ENCODE measurements at places on chromosomes 12 and 14.

DNA sequence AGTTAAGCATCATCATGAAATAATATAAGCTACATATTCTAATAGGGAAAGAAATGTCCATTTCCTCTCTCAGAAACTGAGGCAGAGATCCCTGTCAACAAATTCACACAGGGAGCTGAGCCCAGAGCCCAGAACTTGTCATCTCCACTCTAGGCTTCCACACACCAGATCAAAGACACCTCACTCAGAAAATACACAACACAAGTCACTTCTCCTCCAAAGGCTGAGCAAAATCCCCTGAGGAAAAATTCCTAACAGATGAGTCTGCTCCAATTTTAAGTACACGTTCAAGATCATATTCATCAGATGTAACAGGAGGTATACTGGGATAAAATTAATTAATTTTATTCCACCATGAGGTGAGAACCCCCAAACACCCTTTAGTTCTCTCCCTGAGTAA, 227.3 kb downstream of the DPF3 start:
- no peak for DNase-seq

GRCh38 chr14:39015360-39015961, 87.6 kb downstream of the SEC23A start:
- peak; percentile 12 for DNase-seq

GRCh38 chr14:69346710-69347109, 51.4 kb downstream of the ERH start:
- no peak for DNase-seq

GRCh38 chr14:99042381-99043266, 229.4 kb downstream of the BCL11B start:
- no peak for DNase-seq

- DNase-seq: no peak
Measured at GRCh38 chr14:84591827-84592445, 938.0 kb upstream of the FLRT2 start.

- DNase-seq: no peak
Measured at GRCh38 chr12:26939192-26939832, 1.0 kb downstream of the FGFR1OP2 start.

- DNase-seq: no peak
Measured at GRCh38 chr14:87847216-87847755, 145.7 kb downstream of the GALC start.

- no peak for DNase-seq
Measured at GRCh38 chr14:49240383-49240782, 345.8 kb downstream of the RPS29 start.

GRCh38 chr12:116606397-116606796, 47.2 kb downstream of the MAP1LC3B2 start:
- no peak for DNase-seq

GRCh38 chr14:29085546-29085945, 319.0 kb downstream of the FOXG1 start:
- DNase-seq: no peak

GRCh38 chr14:77154421-77154820, 12.8 kb upstream of the ZDHHC22 start:
- DNase-seq: no peak

- DNase-seq: no peak
Measured at GRCh38 chr12:3222979-3223378, 145.8 kb downstream of the TSPAN9 start.

- no peak for DNase-seq
Measured at GRCh38 chr14:23457587-23458445, 11.7 kb upstream of the NGDN start.

DNA sequence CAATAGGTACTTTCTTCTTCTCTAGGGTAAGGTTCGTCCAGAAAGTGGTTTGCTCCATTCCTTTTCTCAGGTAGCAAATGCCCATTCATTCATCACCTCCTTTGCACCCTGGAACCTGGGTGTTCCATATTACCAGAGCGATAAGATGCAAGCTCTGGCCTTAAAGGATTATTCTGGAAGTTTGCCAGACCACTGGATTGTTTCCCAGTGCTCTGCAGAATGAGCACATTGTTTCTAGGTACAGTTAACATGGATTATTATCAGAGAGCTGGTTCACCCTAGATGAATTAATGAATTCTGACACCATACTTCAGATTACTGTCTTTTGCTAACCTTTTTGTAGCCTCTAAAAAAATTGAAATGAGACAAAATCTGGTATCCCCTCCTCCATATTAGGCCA, 170.9 kb upstream of the BMP4 start:
- no peak for DNase-seq

- DNase-seq: no peak
Measured at GRCh38 chr14:44741431-44741830, 220.3 kb downstream of the KLHL28 start.

GRCh38 chr12:124675881-124676713, 108.7 kb upstream of the NCOR2 start:
- no peak for DNase-seq

- DNase-seq: no peak
Measured at GRCh38 chr12:49980501-49981349, 8.0 kb downstream of the AQP6 start.

- no peak for DNase-seq
Measured at GRCh38 chr12:121579190-121579791, 1.5 kb downstream of the KDM2B start.

DNA sequence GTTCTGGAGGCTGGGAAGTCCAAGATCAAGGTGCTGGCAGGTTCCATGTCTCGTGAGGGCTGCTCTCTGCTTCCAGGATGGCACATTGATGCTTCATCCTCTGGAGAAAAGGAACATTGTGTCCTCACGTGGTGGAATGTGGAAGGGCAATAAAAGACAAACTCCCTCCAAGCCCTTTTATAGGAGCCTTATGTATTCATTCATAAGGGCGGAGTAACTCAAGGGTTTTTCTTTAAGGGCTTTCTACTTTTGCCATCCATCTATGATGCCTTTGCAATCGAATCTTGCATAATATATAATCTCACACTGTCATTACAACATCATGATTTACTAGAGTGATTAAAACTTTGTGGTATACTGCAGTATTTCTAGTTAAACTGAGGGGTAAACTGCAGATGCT, 132.7 kb upstream of the DDHD1 start:
- no peak for DNase-seq

DNA sequence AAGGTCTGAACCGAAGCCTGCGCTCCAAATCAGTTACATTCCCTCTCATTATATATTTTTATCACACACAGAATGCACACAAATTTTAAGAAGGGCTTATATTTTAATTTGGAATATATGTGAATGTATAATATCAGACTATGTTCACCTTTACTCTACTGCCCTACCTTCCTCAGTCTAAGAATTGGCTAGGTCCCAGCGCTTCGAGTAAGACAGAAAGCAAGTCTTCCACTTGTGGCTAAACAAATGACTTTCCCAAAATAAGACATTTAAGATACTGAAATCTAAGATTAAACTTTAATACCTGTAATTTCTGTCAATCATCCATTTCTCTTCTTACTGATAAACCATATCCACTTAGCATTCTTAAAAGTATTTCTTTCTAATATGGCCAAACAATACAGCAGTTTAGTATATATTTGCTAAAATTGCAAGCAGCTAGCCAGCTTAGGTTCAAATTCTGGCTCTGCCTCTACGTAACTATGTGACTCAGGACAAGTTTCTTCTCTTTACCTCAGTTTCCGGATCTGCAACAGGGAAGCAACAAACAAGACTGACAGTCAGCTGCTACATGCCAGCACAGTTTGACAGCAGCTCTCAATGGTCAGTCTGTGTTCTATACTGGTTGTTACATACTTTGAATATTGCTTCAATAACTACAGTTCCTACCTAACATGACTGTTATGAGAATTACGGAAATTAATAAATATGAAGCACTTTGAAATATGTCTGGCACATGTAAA, 2.0 kb downstream of the INTS13 start:
- DNase-seq: no peak

GRCh38 chr12:121364683-121365121, 12.5 kb upstream of the ANAPC5 start:
- no peak for DNase-seq

DNA sequence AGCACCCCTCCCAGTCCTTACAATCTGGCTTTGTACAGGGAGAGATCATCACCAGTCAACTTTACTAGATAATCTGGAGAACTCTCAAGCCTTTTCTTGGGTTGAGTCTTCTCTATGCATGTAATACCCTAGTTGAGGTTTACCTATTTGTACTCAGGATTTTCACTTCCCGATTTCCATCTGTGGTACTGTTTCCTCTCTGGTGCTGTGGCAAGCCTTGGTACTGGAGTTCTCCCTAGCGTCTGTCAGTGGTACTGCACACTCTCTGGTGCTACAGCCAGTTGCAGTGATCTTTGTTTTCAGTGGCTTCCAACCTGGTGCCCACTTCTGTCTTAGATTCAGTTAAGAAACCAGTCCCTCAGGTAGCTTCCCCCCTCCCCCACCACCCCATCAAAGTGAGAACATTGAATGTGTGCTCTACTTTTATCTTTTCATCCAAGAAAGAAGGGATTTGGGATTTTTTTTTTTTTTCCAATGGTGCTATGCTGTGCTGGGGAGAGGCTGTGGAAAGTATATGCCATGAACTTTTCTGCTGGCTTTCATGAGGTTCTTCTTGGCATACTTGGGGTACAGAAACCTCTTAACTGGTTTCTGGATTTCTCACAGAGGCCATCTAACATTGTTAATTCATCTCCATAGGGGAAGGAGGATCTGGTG, 69.4 kb upstream of the EVL start:
- DNase-seq: no peak

DNA sequence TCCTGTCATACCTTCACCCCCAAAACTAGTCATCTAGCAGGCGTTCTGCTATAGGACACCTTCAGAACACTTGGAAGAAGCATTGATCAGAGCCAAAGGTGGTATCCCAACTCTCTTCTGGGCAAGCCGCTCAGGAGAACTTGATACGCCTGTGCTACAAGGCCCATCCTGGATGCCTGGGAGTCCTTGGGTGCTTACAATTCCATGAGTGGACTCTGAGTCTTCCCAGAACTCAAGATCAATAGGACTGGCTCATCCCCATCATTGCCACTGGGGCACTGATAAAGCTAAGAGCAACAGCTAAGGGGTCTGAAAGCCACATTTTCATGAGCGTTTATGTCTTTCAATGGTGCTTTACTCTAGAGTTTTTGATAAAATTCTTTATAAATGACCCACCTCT, 1.9 kb downstream of the SPTB start:
- no peak for DNase-seq

- no peak for DNase-seq
Measured at GRCh38 chr14:45253754-45254310, 830 bp upstream of the MIS18BP1 start.

Data from left renal pelvis (tissue), 4 donors.